Mucosa of gallbladder (tissue), 1 donor: ENCODE measurements at places on chromosomes 11 and 22.
A peak's percentile ranks its signal among the peaks of the same experiment; 100 is the strongest.

DNA sequence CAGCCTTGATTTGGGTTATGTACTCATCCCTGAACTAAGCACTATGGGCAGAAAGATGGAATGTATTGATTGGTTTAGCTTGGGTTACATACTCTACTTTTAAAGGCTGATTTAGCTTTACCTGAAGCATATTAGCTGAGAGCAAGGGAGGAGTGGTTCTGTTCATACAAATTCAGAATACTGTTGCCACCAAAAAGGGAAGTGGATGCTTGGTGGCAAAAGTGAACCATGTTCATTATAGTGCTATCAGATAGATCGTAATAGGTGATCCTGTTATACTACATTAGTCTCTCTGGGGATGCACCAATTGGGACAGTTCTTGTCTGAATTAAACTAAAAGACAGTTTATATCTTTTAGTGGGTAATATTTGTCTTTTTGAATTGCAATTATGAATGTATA is 44.5 kb upstream of the RRM1 start:
- DNase-seq, result no peak

DNA sequence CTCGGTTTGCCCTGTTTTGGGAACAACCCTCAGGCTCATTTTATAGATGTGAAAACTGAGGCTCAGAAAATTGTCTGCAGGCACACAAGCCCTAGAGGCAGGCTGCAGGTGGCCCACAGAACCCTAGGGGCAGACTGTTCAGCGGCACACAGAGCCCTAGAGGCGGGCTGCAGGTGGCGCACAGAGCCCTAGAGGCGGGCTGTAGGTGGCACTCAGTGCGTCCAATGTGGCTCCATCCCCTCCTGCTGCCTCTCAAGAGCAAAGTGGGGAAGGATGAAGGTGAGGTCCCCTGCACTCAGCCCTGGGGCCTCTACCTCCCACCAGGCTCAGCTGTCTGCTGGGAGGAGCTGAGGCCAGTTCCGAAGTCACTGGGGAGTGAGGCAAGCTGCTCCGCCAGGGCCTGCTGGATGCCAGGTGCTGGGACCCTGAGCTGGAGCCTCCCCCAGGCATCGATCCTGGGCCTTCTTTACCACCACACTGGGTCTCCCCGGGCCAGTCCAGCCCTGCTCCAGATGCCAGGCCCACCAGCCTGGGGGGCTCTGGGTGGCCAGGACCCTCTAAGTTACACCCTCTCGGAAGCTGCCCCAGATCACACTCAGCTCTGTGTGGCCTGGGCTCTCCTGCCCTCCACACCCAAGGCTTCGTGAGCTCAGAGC is 2.3 kb downstream of the ACY3 start:
- DNase-seq, result no peak

DNA sequence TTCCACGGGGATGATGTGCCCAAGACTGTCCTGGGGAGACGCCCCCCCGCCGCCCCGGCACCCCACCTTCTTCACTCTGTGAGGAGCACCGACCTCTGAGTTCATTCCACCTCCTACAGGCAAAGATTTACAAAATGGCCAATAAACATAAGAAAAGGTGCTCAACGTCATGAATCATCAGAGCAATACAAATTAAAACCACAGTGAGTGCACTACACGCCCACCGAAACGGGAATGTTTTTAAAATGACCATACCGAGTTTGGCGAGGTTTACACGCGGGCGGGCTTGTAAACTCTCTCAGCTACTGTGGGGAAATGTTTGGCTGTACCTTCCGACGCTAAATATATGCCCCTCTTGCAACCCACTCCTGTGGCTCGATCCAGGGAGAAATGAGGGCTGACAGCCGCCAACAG is 7.9 kb downstream of the NPTXR start:
- no peak for DNase-seq

- no peak for DNase-seq
Observed at GRCh38 chr11:132464939-132465338, 1067.4 kb downstream of the OPCML start.

GRCh38 chr11:27118371-27118770 is 77.8 kb downstream of the BBOX1 start:
- no peak for DNase-seq

DNA sequence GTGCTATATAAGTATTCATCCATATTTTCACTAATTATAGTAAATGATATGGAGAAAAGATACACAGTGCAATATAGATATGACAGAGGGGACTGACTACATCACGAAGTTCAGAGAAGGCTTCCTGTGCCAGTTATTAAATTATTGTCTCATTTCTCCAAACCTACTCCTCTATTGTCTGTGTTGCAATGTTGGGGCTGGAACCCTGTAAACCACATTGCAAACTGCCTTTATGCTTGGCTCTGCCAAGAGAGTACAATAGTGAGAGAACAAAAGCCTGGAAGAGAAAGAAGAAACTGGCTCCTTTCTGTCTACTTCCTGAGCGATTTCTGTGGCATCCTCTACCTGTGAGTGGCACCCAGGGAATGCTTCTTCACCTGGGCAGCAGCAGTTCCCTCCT is 46.4 kb downstream of the ME3 start:
- no peak for DNase-seq

GRCh38 chr11:95455228-95455970 is 224.4 kb upstream of the SESN3 start:
- DNase-seq, result no peak

DNA sequence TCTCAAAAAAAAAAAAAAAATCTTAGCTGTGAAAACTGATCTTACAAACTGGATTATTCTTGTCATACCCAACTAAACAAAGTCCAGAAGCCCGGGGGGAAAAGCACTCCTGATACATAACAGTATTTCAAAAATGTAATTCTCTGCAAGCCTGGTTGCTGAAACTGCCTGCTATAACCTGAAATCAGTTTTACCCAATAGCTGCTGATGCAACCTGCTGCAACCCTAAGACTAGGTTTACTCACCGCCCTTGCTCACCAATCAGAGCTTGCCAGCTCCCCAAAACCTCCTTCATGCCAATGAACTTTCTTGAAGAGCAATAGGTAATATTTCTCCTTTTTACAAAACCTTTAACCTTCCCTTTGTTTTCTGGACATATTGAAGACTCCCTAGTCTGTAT is 12.4 kb downstream of the FGF19 start:
- no peak for DNase-seq

DNA sequence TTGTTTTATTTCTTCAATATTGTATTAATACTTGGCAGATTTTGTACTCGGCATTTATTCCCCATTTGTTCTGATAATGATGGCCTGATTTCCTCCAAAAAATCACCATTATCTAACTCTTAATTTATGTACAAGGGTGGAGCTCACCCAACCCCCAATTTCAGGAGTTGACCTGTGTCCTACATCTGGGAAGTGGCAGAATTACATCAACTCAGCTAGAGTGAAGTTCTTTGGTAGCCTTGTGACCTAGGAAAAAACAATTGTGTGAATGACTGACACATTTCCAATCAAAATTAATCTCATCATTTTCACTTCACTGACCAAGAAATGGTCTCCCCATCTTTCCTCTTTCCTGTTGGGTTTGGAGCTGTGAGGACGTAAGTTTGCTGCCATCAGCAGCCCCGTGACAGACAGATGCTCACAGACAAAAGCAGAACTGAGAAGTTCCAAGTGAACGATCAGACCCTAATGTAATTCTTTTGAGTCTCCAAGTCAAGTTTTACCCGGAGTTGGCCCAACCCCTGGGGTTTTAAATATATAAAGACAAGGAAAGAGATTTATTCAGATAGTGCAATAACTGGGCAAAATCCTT is 16.6 kb upstream of the MS4A6E start:
- peak; percentile 34 for DNase-seq

GRCh38 chr11:13283636-13284035 is 6.0 kb downstream of the BMAL1 start:
- no peak for DNase-seq

- no peak for DNase-seq
Observed at GRCh38 chr11:26247340-26247739, 84.6 kb upstream of the ANO3 start.

GRCh38 chr11:91244912-91245311 is 979.7 kb upstream of the FAT3 start:
- no peak for DNase-seq

DNA sequence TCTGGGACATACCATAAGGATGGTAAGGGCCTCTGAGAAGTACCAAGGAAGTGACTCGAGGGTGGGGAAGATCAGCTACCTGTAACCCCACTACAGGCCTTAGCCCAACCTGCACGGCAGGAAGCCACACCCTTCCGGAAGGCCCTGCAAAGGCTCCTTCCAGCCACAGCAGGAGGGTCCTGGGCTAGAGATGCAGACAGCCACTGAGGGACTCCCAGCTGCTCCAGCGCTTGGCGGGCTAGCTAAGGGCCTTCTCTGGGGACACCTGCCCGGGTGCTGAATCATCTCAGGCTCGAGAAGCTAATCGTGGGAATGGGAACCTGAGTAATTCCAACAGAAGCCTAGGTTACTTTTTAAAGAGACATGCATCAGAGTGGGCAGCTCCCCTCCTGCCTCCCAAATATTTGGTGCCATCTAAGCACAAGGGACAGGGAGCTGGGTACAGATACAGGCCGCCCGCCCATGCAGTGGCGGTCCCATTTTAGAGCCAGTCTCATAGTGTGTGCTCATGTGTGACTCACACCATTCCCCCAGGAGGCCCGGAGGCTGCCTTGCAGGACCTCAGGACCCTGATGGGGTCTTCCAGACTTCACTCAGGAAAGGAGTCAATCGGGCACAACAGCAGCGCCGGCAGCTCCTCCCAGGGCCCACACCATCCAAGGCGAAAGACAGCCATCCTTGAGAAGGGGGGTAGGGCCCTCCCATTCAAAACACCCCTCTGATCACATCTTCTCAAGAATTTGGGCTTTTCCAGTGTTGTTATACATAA is 8.0 kb downstream of the MYH9 start:
- no peak for DNase-seq

DNA sequence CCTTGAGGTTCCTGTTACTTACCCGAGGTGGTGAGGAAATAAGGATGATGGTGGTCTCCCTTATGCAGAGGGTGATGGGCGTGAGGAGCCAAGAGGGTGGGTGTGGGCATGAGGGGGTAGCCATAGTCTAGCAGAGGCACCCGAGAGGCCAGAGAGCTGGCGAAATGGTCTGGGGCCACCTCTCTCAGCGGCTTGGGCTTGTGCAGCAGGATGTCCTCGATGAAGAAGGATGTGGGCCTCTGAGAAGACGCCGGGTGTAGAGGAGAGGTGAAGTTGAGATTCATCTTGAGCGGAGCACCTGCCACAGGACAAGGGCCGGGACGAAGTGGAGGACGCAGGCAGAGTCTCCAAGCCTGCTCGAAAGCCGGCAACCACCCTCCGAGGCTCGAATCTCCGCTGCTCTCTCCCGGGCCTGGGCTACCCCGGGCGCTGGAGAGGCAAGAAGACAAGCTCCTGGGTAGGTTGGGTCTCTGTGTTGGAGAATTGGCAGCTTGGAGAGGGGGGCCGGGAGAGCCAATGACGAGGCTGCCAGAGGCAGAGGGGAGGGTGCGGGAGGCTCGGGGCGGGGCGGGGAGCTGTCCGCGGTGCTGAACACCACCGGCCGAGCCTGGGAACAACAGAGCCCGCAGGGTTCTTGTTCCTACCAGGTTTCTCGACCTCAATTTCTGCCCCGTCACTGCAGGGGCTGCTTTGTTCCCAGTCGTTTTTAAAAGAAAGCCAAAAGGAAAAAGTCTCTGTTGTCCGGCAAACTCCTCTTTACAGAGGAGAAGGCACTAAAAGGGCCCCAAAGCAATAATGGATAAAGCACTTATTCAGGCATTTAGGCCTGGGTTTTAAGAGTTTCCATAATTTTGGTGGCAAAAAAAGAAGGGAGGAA is at the start of gene BSX:
Gene BSX (minus strand): TSS at position 447 of the 877 bp plus-strand sequence. CDS start 163 bp downstream, at position 284.
- DNase-seq, result peak; percentile 50

GRCh38 chr11:70073871-70074371 is 4.2 kb upstream of the ANO1 start:
- DNase-seq, result no peak

GRCh38 chr11:5129457-5129877 is 8.7 kb downstream of the OR52A5 start:
- DNase-seq, result no peak
